ENCODE measurements at places on chromosomes 5 and 9.

DNA sequence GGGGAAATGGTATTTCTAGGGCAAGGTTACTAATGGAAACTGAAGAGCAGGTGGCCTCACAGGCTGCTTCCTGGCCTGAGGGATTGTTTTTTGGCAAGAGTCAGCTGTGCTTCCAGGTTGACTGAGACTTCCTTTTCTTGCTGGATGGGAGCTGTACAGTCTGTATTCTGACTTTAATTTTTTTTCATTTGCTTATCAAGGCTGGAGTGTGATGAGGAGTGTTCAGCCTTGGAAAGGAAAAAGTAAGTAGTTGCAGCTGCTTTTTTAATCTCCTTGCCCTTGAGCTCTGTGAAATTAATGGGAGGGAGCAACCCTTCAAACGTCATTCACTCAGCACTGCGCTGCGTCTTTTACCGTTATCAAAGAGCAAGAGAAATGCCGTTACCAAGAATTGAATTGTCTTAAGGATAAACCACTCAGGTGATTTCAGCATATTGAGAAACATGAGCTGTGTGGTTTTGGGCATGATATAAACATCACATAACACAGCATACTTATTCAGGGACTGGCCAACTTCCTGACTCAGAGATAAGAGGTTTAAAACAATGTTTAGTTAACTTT, 47.6 kb downstream of the AQP7 start:
- no peak for DNase-seq

- DNase-seq, result no peak
Observed at GRCh38 chr5:1761453-1761755, 38.2 kb downstream of the MRPL36 start.

DNA sequence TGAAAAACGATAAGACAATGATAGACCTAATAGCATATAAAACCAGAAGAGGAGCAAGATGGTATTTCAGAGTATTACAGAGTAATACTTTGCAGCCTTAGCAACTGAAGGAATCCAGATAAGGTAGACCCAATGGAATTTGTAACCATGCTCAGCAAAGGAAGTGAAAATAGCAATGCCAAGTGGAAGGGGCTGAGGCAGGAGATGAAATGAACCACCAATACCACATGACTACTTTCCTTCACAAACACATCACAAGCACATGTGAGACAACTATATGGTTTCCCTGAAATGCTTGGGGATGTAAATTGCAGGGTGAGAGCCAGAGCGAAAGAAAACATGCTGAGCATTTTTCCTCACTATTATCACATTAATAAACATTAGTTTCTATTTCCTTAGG, 79.8 kb upstream of the MELK start:
- peak; percentile 15 for DNase-seq

DNA sequence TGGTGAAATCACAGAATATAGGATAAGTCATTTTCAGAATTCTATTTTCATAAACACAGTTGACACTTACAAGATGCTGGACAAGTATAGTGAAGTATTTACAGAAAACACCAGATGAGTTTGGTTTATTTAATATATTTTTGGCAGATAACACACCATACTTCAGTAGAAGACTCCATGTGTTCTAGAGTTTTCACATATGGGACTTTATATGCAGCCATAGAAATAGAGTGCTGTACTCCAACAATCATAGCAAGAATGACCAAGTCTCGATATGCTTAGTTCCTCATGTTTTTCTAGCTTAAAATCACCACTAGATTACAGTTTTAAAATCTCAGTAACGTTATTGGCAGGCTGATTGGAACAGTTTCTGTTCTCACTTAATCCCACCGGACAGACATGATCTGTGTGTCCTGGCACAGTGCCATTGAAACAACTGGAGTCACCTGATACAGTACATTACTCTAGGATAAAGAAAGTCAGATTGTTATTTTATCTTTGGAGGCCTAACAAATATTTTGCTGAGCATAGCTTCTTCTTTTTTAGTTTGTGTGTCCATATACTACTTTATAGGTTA, 45.8 kb upstream of the ERBIN start:
- DNase-seq, result no peak

DNA sequence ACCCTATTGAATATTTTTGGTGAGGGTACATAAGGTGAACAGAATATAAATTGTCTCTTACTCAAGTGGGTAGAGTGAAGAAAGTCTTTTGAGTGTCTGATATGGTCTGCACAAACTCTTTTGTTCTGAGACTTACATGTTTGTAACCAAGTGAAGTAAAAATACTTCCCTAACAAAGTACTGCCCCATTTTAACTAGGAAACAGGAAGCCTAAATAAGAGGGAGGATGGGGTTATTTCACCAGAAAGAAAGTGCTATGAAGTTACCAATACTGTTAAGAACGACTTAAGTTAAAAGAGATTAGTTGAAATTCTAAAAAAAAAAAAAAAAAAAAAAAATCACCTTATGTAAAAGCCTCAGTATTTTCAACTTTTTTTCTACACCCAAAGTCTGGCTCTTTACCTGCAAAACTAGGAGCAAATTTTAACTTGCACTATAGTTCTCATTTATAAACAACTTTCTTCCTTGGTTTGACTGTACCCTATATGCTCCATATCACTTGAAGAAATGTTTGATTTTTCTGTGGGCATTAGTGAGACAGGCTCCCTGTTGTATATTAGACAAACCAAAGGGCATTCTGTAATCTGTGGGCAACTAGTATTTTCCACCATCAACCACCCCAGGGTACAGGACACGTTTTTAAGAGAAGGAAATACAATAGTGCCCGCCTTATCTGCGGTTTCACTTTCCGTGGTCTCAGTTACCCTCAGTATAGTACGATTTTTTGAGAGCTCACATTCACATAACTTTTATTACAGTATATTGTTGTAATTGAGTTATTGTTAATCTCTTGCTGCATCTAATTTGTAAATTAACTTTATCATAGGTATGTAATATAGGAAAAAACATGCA, 127.7 kb downstream of the NR3C1 start:
- DNase-seq, result no peak

GRCh38 chr9:21812946-21813568, 10.6 kb downstream of the MTAP start:
- DNase-seq, result peak; percentile 74

DNA sequence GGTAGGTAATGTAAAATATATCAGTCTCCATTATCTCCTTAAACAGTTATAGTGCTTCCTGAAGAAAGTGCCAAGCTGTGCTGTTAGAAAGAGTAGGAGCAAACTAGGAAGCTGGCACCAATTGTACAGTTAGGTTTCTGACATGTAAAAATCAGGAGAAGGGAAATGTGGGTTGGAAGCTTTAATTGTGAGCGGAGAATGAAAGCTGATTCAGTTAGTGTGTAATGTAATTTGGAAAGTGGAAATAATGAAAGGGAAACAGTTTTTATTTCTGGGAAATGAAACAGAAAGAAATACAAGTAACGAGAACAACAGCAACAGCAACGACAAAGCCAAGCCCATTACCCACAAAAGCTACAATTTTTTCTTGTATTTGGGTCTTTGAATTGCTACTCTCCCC, 48.8 kb upstream of the JAK2 start:
- DNase-seq, result no peak

GRCh38 chr5:56059854-56060253, 65.1 kb upstream of the IL6ST start:
- DNase-seq, result no peak

DNA sequence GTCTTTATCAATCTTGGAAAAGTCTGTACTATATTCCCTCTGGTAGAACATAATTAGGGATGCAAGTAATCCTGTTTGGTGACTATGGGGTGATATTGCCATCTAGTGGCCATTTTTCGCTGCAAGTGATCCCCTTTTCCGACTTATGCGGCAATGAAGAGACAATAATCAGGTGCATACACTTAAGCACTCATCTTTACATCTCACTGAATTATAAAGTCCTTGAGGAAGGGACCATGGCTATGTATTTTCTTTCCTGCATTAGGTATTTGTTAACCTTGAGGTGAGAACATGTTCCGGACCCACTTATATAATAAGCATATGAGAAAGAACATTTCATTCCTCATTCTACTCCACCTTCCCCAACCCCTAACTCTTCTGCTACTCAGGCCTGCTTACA, 19.6 kb upstream of the LIX1 start:
- no peak for DNase-seq

DNA sequence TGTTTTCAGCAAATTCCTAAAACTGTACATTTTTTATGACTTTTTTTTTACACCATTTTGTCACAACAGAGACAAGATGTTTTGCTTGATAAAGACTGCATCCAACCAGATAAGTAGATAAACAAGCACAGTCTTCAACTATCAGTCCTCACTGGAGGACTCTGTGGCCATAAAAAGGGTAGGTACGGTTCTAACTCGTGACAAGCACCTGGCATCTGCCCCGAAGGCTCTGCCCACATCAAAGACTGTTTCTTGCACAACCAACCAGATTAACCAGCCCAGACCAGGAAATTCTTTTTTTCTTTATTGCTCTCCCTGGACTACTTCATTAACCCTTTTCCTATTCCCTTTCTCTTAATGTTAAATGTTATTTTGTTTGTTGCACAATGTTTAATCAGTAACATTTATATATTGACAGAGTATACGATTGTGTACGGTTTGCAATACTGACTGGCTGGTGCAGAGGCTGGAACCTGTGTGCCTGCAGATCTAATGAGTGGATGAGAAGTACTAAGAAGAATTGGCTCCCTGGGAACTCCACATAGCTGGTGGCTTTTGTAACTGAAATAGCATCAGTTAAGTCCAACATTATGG, 74.1 kb downstream of the SERINC5 start:
- no peak for DNase-seq

- no peak for DNase-seq
Observed at GRCh38 chr9:84841931-84842330, 172.4 kb downstream of the NTRK2 start.

- DNase-seq, result no peak
Observed at GRCh38 chr5:102483736-102484135, 15.1 kb downstream of the SLCO6A1 start.

- no peak for DNase-seq
Observed at GRCh38 chr9:87286506-87286905, 211.2 kb upstream of the DAPK1 start.

DNA sequence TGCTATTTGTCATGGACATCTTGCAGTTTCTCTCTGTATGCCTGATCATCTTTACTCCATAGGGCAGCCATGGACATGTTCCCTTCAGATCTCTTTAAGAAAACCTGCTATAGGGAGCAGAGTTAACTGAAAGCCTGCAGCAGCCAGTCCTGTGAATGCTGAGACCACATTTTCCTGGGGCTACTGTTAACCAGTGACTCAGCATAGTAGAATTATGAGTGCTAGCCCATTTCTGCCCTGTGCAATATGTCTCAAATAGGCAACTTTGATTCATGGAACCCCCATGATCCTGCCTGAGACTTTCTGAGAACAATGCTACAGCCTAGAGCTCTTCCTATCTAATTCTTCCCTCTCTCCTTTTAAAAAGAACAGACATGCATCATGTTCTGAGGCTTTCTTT, 624.2 kb downstream of the CHSY3 start:
- no peak for DNase-seq

GRCh38 chr9:76099516-76099915, 209.0 kb downstream of the PCSK5 start:
- no peak for DNase-seq

DNA sequence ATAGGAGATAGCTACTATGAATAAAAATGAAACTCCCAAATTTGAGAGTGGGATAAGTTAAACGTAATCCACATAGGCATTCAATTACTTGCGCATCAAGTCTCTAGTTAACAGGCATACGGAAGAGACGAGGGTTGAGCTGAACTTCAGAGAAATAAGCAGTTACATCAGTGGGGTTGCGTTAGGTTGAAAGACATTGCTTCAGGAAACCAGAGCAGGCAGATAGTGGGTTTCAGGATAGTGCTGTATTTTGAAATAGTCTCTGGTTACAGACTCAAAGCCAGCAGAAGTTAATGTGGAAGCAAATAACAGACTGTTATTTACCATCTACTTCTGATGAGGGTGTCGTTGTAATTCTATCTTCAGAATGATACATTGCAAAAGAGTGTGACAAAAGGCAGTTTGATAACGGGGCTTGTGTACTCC, 533.4 kb downstream of the PDE4D start:
- no peak for DNase-seq

DNA sequence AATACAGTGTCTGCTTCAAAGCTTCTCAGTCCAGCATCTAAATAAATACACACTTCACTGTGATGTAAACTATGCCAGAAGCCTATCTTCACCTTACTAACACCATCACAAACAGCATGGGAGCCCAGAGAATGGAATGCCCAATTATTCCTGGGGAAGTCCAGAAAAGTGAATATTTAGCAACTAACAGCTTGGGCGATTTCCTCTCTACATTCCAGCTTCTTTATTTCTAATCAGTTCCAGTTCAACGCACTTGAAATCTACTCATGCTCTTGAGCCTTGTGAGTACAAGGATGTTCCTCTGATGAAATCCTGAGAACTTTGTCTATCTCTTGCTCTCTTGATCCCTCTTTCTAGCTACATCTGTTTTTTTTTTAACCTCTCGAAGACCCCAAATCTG, 100.4 kb upstream of the C9orf72 start:
- DNase-seq, result no peak

- DNase-seq, result no peak
Observed at GRCh38 chr9:22645893-22646292, 199.3 kb downstream of the DMRTA1 start.

GRCh38 chr5:65032250-65032649, 263.5 kb downstream of the CWC27 start:
- DNase-seq, result no peak

DNA sequence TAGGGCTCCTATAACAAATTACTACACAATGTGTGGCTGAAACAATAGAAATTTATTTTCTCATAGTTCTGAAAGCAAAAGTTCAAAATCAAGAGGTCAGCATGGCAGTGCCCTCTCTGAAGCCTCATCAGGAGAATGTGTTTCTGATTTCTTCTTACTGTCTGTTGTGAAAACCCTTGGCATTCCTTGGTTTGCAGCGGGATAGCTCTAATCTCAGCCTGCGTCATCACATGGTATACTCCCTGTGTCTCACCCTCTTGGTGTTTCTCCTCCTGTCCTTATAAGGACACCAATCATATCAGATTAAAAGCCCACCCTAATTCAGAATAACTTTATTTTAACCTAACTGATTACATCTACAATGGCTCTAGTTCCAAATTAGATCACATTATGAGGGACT, 87.5 kb upstream of the CDH9 start:
- DNase-seq, result no peak

- no peak for DNase-seq
Observed at GRCh38 chr5:33170411-33170810, 270.4 kb upstream of the TARS1 start.

DNA sequence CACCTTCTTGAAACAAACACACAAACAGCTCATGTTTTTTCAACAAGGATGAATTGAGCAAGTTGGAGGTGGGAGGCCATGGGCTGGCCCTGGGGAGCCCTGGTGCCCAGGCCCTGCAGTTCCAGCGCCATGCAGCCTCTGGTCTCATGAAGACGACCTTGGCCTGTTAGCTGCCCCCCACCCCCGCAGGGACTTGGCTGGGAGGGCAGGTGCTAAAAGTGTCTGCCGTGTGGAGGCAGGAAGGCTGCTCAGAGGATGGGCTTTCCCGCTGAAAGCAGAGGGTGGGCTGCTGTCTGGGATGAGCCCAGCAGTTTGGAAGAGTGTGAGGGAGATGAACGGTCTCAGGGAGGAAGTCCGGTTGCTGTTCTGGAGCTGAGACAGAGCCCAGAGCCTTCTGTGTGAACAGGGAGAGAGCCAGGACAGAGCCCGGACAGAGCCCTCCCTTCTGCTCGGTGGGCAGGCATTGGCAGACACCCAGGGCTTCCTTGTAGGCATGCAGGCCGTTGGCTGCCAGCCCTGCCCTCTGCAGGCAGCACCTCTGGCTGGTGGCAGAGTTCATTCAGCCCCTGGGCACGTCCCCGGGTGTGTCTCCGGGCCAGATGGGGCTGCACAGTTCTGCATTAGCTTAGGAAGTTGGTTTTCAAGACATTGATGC, 18.7 kb downstream of the ROPN1L start:
- DNase-seq, result no peak

- DNase-seq, result no peak
Observed at GRCh38 chr9:14960881-14961280, 50.7 kb upstream of the FREM1 start.
